ENCODE measurements at places on chromosomes 2 and 18. TPM values are rescaled to one million over a fixed set of nuclear protein-coding genes. Genes with fewer than 3 reads are reported as not detected.

ALK gene
- not detected for total RNA-seq

- H3K36me3 ChIP-seq = no peaks in the 10 kb centered on the region
- H3K27me3 ChIP-seq = no peaks in the 10 kb centered on the region
- no peak for DNase-seq
- no peak overlapping the region for H3K4me3 ChIP-seq
- no peak overlapping the region for H3K27ac ChIP-seq
Observed at GRCh38 chr2:46584134-46584848, 104.9 kb downstream of the TMEM247 start.

DNA sequence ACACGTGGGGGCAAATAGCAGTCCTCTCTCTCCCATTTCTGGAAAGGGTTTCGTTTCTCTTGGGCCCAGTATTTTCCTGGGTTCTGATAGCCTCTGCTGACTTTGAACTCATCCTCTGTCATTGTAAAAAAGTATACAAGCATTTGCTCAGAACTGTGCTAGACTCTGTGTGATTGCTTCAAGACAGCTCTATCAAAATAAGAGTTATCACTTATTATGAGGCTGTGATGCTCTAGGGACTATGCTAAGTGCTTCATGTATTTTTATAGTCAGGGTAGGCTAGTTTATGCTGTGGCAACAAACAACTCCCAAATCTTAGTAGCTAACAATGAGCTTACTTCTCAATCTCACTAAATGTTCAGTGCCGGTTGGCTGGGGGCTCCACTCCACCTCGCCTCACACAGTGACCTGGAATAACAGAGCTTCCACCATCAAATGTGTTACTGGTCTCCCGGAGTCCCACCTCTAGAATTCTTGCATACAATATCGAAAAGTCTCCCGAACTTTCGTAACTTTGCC lies 110.8 kb upstream of the CDC42EP3 start:
- no peak overlapping the region for H3K27ac ChIP-seq
- no peaks in the 10 kb centered on the region for H3K27me3 ChIP-seq
- no peaks in the 10 kb centered on the region for H3K4me1 ChIP-seq
- no peak overlapping the region for H3K4me3 ChIP-seq

GRCh38 chr18:10680271-10680596 lies 154.4 kb downstream of the NAPG start:
- no peak for DNase-seq
- H3K4me1 ChIP-seq = no peaks in the 10 kb centered on the region
- H3K27me3 ChIP-seq = peaks cover 2% of the 10 kb centered on the region
- H3K4me3 ChIP-seq = no peak overlapping the region
- no peaks in the 10 kb centered on the region for H3K36me3 ChIP-seq

GRCh38 chr2:240819126-240819857 lies 727 bp downstream of the KIF1A start:
- H3K27ac ChIP-seq = 0 out of 2 replicates have a peak overlapping the region, but pooled peaks have one; percentile 17
- DNase-seq = no peak
- H3K4me1 ChIP-seq = peaks cover 3% of the 10 kb centered on the region

RPRM gene
- not detected for total RNA-seq

DNA sequence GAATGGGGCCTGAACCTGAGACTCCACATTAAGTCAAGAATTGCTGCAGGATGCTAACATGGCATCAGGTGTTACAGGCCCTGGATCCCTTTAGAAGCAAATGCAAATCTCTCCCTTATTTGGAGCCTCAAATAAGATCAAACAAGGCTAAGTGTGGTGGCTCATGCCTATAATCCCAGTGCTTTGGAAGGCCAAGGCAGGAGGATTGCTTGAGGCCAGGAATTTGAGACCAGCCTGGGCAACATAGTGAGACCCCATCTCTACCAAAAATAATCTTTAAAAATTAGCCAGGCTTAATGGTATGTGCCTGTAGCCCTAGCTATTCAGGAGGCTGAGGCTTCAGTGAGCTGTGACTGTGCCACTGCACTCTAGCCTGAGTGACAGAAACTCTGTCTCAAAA lies 89.4 kb downstream of the DYM start:
- H3K4me3 ChIP-seq = no peak overlapping the region
- H3K36me3 ChIP-seq = no peaks in the 10 kb centered on the region
- H3K27ac ChIP-seq = no peak overlapping the region
- no peaks in the 10 kb centered on the region for H3K27me3 ChIP-seq

ANKRD62 gene
- total RNA-seq = not detected

IL36G gene
- total RNA-seq = not detected

DNA sequence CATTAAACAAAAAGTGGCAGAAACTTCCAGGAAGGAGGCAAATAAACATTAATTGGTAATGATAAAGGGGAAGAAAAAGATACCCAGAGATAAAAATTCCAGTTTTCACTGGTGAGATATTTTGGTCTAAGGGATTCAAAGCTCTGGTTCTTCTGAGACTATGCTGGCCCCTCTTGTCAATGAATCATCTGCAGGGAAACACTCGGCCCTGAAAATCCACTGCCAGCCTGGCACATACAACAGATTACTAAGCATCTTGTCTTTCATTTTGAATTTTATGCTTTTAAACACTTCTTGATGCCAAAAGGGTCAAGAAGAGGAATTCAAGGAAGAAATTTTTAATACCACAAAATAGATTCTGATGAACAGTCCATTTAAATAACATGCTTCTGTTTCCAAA lies 1603.8 kb upstream of the ZEB2 start:
- no peak overlapping the region for H3K27ac ChIP-seq
- H3K4me1 ChIP-seq = no peaks in the 10 kb centered on the region
- H3K36me3 ChIP-seq = no peaks in the 10 kb centered on the region
- no peak overlapping the region for H3K4me3 ChIP-seq
- no peak for DNase-seq

DNA sequence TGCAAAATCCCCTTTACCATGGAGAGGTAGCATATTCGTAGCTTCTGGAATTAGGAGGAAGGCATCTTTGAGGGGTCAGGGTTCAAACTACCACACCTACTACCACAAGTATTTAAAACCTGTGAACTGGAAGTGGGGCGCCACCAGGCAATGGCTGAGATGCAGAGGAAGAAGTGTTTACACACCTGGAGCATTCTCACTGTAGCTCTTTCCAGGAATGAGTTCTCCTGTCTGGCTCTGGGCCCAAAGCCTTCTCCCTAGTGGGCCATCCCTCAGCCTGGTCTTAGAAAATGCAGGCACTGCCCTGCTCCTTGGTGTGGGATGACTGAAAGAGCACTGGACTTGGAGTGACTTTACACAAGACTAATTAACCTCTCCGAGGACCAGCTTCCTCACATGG lies 30.7 kb upstream of the FOXI3 start:
- H3K27me3 ChIP-seq = no peaks in the 10 kb centered on the region
- DNase-seq = no peak
- no peak overlapping the region for H3K27ac ChIP-seq
- no peaks in the 10 kb centered on the region for H3K36me3 ChIP-seq
- no peaks in the 10 kb centered on the region for H3K4me1 ChIP-seq

RAPGEF4 gene
- 0.62 TPM for total RNA-seq

DNA sequence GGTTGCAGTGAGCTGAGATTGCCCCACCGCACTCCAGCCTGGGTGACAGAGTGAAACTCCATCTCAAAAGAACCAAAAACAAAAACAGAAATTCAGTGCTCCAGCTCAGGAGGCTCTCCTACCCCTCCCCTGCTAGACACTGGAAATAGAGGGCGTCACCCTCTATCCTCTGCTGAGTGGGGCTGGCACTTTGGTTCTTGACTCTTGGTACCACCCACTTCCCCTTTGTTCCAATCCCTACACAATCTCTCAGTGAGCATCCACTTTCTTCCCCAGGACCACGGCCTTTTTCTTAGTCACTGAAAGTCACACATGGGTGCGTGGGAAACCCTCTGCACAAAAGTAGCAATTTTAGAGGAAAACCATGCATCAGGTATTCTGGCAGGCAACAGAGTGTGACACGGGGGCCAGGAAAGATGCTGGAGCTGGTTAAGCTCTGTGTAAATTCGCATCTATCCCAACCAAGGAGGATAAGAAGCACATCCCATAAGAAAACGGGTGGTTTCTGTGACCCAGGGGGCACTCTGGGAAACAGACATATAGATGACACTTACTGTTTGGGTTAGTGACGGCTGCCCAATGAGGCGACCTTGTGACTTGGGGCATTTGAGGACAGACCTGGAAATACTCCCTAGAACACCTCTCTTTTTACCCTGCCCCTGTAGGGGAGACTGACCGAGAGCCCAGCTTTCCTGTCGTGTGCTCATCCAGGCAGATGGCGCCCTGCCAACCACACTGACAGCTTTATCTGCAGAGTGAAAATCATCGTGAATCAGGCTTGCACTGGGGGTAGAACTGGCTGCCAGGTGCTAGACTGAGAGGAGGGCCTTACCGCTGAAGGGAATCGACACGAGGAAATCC lies 7.7 kb downstream of the HJURP start:
- no peak for DNase-seq
- peak overlapping the region; percentile 45 for H3K27ac ChIP-seq
- no peaks in the 10 kb centered on the region for H3K27me3 ChIP-seq
- no peak overlapping the region for H3K4me3 ChIP-seq

DNA sequence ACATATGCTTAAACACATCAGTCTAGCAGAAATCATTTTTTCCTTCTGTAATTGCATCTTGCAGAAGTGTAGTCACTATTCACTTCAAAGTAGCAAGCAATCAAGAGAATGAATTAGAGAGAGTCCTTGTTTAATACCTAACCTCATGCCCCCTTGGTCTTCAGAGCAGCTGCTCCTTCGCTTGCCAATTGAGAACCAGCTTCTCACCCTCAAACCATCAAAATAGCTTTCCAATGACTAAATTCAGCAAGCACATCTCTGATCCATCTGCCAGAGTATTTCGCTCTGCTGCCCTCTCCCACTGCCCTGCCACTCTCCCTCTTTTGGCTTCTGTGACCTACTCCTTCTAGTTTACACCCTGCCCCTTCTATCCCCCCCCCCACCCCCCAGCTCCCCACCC lies 120.7 kb upstream of the AGAP1 start:
- DNase-seq = no peak
- no peak overlapping the region for H3K27ac ChIP-seq
- H3K4me1 ChIP-seq = no peaks in the 10 kb centered on the region
- H3K27me3 ChIP-seq = peaks cover 2% of the 10 kb centered on the region
- H3K36me3 ChIP-seq = no peaks in the 10 kb centered on the region

NOSTRIN gene
- total RNA-seq = not detected

- DNase-seq = no peak
- no peaks in the 10 kb centered on the region for H3K4me1 ChIP-seq
- no peak overlapping the region for H3K4me3 ChIP-seq
- H3K36me3 ChIP-seq = no peaks in the 10 kb centered on the region
- no peak overlapping the region for H3K27ac ChIP-seq
Observed at GRCh38 chr2:10178751-10179150, 56.2 kb downstream of the RRM2 start.

DNA sequence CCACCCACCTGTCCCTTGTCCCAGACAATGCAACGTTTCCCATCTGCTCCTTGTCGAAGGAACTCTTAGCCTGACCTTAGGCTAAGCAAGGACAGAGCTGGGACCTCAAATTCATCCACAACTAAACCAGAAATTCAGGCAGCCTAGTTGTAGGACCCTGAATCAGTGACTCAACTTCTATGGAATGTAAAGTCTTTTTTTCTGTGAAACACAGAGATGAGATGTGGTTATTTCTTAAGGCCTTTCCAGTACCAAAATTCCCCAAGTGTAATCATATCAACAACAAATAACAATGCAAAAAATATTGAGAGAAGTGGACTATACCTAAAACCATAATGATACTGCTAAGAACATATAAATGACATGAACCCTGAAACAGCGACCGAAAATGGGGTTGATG lies 46.7 kb downstream of the EN1 start:
- H3K27me3 ChIP-seq = peaks cover 8% of the 10 kb centered on the region
- H3K4me1 ChIP-seq = no peaks in the 10 kb centered on the region
- no peak overlapping the region for H3K4me3 ChIP-seq
- no peaks in the 10 kb centered on the region for H3K36me3 ChIP-seq
- H3K27ac ChIP-seq = no peak overlapping the region
- no peak for DNase-seq

Data from Panc1 (cell line).